ENCODE measurements at places on chromosomes 2 and 18. TPM values are rescaled to one million over a fixed set of nuclear protein-coding genes. Genes with fewer than 3 reads are reported as not detected.

MGAT5 gene
- 95.3 TPM for total RNA-seq

COLEC11 gene
- 22.5 TPM for total RNA-seq

CFAP210 gene
- total RNA-seq = not detected

CRYBA2 gene
- not detected for total RNA-seq

SPATS2L gene
- total RNA-seq = 47.7 TPM

IL37 gene
- not detected for total RNA-seq

CBLN2 gene
- not detected for total RNA-seq

SFTPB gene
- not detected for total RNA-seq

LRRC30 gene
- total RNA-seq = not detected

ARHGAP15 gene
- total RNA-seq = 11.8 TPM

NAT8 gene
- not detected for total RNA-seq

LIMS2 gene
- 246 TPM for total RNA-seq

LDLRAD4 gene
- 135 TPM for total RNA-seq

SERPINB12 gene
- not detected for total RNA-seq

ANKRD30B gene
- not detected for total RNA-seq

ZRANB3 gene
- 4.2 TPM for total RNA-seq

CACNB4 gene
- 5.6 TPM for total RNA-seq

GKN1 gene
- not detected for total RNA-seq

PSMA8 gene
- total RNA-seq = not detected

ARHGEF4 gene
- total RNA-seq = 2.8 TPM

MAL gene
- not detected for total RNA-seq

All from thoracic aorta (tissue), 2 donors.